Body of pancreas (tissue), 4 donors: ENCODE measurements at places on chromosomes 16 and 17.

GRCh38 chr16:22425847-22426246 lies 51.4 kb upstream of the CDR2 start:
- no peak for DNase-seq

GRCh38 chr17:72118335-72119076 lies 2.3 kb upstream of the SOX9 start:
- DNase-seq = peak; percentile 83

DNA sequence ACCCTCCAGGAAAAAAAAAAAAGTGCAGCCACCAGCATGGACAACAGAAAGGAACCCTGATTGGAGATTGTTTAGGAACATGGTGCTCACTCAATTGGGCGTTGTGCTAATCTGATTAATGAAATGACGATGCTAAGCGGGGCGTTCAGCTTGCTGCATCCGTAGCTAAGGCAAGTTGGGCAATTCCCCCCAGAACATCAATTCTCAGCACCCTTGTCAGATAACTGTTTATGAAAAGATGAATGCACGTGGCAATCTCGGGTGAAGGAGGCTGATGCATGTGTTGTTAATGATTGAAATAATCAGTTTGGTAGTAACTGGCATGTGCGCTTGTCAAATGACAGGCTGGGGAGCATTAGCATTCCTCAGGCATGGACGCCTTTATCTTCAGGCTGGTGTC lies 57.0 kb downstream of the HS3ST3A1 start:
- no peak for DNase-seq

DNA sequence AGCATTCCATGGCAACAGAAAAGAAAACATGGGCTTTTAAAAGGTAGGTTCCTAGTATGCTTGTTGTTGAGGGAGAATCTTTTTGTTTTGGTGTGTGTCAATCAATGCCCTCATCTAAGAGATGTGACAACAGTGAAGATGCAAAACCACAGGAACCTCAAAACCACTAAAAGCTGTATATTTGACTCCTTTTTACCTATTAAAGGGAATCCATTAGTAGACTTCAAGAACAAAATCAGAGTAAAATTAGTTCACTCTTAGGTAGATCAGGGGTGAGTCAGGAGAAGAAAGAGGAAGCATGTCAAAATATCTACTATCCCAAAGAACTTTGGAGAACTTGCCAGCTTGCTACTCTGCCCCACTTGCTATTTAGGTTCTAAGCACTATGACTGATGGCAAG lies 89.1 kb downstream of the CDK5R1 start:
- DNase-seq = no peak

DNA sequence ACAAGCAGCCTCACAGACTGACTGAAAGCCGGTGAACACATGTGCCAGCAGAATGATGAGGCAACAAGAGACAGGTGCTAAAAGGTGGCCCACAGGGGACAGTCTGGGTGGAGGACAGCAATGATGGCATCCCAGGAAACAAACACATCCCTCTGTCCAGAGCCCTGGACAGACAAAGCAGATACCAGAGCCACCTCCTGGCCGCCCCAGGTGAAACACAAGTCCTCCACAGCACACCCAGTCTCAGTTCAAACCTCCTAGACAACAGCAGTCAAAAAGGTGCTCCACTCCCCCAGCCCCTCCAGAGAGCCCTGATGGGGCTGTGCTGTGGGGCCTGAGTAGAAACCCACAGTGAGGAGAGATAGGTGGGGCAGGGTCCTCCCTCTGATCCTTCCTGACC lies 20.3 kb upstream of the CDH5 start:
- no peak for DNase-seq

DNA sequence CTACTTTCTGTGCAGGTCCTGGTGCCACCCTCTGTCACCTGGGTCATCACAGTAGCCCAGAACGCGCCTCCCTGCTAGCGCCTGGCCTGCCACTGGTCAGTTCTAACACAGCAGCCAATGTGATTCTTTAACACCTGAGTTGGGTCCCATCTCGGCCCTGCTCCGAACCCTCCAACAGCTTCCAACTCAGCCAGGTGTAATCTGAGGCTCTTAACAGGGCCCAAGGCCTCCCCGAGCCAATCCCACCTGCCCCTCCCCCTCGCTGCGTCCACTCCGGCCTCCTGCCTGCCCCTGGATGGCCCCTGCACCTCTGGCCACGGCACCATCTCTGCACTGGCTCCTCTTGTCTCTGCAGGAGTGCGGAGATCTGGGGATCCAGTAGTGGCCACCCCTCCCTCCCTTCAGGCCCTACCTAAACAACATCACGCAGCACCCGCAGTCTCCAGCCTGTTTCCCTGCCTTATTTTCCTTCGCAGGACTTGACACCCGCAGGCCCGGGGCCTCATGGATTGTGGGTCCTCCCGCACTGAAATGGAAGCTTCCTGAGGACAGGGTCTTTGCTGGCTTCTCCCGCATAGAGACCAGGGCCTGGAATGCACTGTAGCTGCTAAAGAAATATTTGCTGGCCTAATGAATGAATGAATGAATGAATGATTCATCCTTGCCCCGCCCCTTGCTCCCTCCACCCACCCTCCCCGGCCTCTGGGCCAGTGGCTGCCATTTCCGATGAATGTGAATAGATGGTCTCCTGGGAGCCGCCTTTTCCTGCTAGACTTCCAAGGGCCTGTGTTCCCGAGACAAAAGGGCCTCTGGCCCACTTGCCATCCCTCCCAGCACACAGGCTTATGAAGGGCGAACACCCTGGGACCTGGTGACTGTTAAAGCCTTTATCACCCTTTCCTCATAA lies 174.8 kb upstream of the FOXF1 start:
- DNase-seq = no peak

GRCh38 chr16:14634389-14634725 lies 1.6 kb downstream of the BFAR start:
- DNase-seq = no peak

DNA sequence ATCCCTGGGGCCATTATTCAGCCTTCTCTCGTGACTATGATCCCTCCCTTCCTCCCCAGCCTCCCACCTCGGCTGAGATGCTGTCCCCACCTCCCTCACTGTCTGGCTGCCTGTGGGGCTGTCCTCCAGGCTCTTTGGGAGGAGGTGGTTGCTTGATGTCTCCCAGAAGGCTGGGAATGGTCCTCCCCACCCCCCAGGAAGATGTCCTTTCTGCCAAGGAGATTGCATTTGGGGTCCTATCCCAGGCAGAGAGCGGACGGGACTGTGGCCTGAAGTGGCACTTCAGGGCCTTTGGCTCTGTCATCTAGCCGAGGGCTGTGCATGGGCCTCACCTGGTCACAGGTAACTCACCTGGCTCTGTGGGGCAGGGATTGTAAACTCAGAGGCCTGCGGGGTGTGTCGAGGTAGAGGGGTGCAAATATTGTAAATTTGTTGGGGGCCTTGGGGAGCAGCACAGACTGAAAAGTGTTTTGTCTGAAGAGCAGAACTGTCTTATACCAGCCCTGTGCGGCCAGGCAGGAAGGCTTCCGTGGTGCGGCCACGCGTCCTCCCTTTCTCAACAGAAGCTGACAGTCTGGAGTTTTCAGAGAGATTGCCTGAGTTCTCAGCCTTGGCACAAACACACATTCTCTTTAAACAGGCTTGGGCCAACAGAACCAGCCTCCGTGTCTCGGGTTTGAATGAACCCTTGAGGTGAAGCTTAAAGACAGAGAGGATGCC lies 177.9 kb downstream of the SEC14L1 start:
- DNase-seq = peak; percentile 32

GRCh38 chr17:63528183-63528582 lies 5.0 kb downstream of the KCNH6 start:
- DNase-seq = no peak

DNA sequence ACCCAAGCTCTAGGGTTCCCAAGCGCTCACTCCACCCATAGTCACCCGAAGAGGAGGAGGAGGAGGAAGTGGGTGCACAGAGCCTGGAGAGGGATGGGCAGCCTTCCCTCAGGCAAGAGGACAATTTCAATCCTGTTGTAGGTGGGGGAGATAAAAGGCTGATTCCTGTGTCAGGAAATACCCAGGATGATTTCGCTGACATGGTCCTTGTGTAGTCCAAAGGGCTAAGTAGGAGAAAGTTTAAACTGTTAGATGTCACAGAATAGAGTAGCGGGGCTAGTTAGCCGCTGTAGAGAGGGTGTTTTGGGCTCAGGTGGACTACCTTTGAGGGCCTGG lies 1.3 kb upstream of the EXOC7 start:
- no peak for DNase-seq

GRCh38 chr17:2194889-2195335 lies 108.7 kb downstream of the SMG6 start:
- no peak for DNase-seq

- DNase-seq = peak; percentile 58
These were observed 4.5 kb upstream of the CBX8 start for GRCh38 chr17:79801156-79802038.

- no peak for DNase-seq
These were observed 10.3 kb downstream of the ANKRD13B start for GRCh38 chr17:29603109-29603674.

DNA sequence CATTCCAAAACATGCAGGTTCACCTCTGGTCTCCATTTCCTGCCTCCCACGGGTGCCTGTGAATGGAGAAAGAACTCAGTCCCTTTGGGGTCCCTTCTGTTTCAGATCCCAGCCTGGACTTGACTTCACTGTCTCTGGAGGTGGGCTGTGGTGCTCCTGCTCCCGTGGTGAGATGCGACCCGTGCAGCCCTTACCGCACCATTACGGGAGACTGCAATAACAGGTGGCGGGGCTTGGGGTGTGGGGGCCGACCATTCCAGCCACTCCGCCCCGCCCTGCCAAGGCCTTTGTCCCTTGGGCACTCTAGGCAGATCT lies 10.5 kb downstream of the LPO start:
- DNase-seq = no peak

DNA sequence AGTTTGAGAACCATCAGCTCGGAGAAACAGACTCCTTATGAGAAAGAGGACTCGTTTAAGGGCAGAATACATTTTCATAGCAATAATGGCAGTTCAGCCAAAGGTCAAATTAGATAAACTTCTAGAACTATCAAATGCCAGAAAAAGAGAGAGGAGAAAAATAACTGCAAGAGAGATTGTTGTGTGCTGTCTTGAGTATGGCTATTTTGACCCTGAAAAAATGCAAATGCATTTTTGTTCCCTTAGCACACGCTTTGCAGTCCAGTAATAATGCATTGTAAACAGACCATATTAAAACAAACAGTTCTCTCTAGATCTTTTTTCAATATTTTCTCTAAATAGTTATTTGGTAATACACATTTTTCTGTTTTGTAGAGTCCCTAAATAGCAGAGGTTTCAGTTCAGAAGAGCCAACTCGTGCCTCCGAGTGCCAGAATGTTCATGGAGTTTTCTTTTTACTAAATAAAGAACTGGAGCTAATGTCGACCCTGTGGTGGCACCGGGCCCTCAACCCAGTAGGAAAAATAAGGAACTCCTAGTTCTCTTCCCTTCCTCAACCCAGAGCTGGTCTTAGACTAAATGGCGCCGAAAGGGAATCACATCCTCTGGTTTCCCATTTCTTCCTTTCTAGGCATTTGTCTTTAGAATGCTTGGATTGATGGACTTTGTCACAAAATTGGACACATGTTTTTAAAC lies 298.0 kb downstream of the MAP2K4 start:
- no peak for DNase-seq

DNA sequence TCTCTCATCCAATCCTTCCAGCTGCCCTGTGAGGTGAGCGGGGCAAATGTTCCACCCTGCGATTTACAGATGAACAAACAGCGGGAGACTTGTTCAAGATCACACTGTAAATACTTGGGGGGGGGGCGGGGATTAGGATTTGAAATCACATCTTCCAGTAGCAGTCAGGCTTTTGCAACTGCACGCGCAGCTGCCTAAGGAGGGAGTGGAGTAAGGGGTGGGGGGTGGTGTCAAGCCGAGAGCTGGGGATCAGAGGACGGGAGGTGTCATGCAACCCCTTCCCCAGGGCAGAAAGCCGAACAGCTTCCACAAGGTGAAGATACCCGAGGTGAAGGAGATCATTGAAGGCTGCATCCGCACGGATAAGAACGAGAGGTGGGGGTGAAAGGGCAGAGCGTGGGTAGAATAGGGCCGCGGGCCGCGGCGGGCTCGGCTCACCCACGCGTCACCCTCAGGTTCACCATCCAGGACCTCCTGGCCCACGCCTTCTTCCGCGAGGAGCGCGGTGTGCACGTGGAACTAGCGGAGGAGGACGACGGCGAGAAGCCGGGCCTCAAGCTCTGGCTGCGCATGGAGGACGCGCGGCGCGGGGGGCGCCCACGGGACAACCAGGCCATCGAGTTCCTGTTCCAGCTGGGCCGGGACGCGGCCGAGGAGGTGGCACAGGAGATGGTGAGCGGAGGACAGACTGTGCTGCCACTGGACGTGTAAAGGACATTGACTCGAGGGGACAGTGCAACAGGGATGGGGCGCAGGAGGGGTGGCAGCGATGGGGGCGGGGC lies 4.6 kb downstream of the WNK4 start:
- no peak for DNase-seq

DNA sequence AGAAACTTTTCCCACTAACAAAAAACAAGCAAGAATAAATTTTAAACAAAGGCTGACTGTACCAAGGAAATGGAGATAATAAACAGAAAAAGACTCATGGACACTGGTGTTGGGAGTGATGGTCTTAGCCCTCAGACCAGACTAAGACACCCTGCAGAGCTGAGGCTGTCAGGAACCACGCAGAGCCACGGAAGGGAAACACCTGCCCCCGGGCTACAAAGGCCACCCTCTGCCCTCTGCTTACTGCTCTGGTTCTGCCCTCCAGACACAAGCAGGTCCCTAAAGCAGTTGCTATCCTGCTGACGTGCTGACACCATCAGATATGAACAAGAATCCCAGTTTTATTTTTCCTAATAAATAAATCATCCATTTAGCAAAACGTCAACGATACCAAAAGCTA lies 80.0 kb downstream of the ANKRD11 start:
- no peak for DNase-seq

DNA sequence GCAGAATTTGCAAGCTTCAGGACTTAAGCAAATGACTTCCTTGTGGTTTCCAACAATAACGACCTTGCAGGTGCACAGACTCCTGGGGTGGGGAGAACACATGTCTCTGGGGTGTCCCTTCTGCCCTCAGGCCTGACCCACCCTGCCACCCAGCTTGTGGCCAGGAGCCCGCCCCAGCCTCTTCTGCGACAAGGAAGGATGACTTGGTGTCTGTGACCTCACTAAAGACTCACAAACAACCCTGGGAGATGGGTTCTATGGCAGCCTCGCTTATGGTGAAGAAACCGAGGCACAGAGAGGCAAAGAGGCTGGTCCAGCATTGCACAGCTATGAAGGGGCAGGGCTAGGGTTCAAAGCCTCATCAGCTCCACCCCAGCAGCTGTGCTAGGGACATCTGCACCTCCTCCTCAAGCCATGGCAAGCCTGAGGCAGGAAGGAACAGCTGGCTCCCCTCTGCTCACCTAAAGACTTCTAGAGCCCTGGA lies 2.6 kb downstream of the ATP2A3 start:
- no peak for DNase-seq

GRCh38 chr17:43025290-43025657 lies 243 bp downstream of the RND2 start:
- DNase-seq = no peak
